Stimulated activated CD8-positive, alpha-beta memory T cell treated with anti-CD3 and anti-CD28 coated beads, Interleukin-4, amount 100 ng/mL, for 4 hours (primary cell): ENCODE measurements at places on chromosomes 11 and 22.

DNA sequence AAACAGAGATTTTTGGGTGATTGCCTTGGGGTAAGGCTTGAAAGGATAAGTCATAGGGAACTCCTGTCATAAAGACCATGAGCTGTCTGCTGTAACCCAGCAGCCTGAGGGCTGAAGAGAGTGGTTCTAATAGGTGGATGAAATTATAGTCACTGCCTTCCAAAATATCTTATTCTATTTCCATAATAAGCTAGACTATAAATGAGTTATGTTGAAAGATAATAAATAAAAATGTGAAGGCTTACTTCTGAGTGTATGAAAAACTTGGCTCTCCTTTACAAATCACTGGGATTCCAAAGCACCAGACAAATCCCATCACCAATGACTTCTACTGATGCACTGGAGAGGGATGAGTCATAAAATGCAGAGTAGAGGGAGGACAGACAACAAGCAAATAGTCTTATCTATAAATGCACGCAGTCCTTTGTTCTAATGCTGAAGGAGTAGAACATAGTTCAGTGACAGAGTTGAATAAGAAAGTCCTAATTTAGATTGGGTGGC lies 775.0 kb upstream of the LRRC4C start:
- no peak for DNase-seq

GRCh38 chr11:76674517-76675400 lies 4.2 kb upstream of the LRRC32 start:
- DNase-seq, result no peak

GRCh38 chr11:33463059-33463458 lies 205.9 kb downstream of the HIPK3 start:
- no peak for DNase-seq

- no peak for DNase-seq
These were observed 1568.5 kb downstream of the FAM181B start for GRCh38 chr11:81165164-81165563.

DNA sequence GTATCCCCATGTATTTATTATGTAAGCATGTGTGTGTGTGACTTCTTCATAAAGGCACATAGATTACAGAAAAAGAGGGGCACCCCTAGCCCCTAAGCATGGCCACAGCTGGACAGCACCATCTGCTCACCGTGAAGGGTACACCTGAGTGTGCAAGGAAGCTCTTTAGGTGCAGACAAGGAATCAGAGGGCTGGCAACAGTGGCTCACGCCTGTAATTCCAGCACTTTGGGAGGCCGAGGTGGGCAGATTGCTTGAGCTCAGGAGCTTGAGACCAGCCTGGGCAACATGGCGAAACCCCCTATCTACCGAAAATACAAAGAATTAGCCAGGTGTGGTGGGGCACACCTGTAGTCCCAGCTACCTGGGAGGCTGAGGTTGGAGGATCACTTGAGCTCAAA lies 56.3 kb downstream of the DGCR2 start:
- DNase-seq, result no peak
